Stimulated activated CD8-positive, alpha-beta memory T cell treated with anti-CD3 and anti-CD28 coated beads, Interleukin-4, amount 100 ng/mL, for 48 hours (primary cell): ENCODE measurements at places on chromosomes 3 and 15.

DNA sequence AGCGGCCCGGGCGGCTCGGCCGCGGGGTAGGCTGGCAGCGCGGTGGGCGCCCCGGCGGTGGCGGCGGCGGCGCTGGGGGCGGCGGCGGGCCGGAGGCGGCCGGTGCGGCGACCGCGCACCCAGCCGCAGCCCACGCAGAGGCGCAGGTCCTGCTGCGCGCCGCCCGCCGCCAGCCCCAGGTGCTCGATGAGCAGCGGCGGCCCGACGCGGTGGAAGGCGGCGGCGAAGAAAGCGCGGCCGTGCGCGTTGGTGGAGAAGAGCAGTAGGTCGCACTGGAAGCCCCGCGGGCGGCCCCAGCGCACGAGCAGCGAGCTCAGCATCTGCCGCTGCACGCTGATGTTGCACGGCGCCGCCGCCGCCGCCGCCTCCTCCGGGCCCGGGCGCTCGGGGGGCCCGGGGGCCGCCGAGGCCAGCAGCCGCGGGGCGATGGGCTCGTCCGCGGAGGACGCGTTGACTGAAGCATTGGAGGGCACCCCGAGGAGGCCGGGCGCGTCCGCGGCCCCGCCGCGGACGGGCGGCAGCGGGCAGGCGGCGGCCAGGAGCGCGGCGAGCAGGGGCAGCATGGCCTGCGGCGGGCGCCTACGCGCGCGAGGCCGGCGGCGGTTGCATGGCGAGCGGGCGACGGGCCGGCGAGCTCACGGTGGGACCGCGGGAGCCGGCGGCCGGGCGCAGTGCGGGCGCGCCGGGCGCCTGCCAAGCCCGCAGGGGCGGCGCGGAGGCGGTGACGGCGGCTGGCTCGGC is 452 bp downstream of the TMEM158 start:
- DNase-seq = peak; percentile 53

DNA sequence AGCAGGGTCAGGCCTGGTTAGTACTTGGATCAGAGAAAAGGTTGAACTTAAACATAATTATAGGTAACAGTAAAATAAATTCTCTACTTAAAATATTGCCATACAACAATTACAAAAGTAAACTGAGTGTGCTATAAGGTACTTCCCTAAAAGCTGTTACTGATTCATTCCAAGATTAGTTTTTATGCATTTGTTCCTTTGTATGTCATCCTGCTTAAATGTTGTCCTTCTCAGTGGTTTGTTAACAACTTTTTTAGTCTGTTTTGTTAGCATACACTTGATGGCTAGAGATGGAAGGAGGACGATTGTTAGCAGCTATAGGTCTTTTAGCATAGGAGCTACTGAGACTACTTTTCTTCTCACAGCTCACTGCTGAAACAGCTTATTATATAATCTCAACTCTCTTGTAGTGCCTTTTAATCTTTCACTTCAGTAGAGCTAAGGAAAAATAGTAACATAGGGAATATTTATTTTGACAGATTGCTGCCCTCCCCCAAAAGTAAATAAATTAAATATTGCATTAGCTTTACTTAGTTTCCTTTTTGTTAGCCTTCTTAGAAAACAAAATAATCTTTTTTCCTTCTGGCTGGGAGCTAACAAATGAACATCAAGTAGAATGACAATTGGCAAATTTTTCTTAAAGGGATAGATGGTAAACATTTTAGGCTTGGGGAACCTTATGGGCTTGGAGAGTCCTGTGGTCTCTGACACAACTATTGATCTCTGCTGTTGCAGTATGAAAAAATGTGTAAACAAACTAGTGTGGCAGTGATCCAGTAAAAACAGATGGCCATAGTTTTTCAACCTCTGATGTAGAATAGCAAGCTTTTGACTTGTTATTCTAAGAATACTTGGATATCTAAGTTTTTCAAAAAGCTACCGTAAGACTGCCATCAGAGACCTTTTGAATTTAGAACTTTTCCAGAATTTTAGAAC is 39.5 kb downstream of the USP8 start:
- DNase-seq = no peak

DNA sequence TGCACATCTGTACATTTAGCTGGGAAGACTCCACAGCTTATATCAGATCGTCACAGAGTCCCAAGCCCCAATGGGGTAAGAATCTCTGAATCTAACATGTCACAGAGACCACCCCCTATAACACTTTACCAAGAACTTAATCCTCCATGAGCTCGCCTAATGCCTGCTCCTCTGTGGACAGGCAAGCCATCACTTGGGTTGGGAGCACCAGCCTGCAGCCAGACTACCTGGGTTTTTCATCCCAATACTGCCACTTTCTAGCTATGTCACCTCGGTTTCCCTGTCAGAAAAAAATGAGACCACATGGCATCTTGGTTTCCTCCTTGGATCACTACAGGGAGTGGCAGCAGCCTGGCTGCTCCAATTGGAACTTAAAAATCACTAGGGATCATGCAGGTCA is 277.9 kb upstream of the TLE3 start:
- DNase-seq = no peak

DNA sequence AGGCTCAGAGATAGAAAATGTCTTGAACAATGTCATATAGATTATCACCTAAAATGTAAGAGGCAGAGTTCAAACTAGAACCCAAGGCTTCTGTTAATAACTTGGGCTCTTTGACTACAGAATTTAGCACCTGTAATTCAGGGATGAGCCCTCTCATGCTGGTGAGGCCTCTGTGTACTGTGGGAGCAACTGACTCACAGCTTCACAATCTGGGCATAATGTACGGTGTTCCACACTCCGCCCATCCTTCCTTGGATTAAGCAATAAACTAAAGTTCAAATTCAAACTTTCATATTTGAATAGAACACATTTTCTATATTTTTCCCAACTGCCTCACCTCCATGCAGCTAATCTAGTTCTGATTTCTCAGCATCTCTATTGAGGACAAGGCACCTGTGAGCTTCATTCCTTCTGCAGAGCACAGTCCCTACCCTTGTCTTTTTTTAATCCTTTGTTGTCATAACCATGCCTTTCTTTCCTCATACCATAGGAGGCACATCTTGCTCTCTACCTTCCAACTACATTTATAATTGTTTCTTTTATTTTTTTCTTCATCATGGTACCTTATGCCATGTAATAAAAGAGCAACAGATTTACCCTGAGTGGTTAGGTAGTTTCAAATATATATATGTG is 392.1 kb downstream of the NLGN1 start:
- no peak for DNase-seq

GRCh38 chr3:114290911-114291901 is 2.6 kb upstream of the TIGIT start:
- DNase-seq = peak; percentile 100

GRCh38 chr15:83193721-83194120 is 13.9 kb downstream of the HDGFL3 start:
- no peak for DNase-seq

- DNase-seq = no peak
Observed at GRCh38 chr15:87167706-87168105, 1088.0 kb downstream of the AGBL1 start.

DNA sequence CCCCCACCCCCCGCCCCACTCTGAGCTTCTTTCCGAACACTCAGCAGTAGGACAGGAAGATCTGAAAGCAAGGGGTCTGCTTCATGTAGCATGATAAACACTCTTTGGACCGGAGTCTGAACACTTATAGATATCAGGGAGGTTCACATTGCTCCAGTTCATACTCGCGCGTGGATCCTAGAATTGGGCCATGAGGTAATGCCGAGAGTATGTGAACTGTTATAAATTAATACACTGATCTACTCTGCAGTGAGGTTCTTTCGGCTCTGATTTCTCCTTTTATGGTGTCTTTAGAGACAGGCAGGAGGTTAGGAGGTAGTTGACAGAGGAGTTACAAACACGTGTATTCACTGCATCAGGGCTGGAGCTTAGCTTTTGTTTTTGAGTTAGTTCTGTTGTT is 223.0 kb downstream of the THSD4 start:
- DNase-seq = no peak

- DNase-seq = no peak
Observed at GRCh38 chr15:96053031-96053780, 277.3 kb upstream of the NR2F2 start.

GRCh38 chr15:41501931-41502794 is 8.5 kb downstream of the ITPKA start:
- peak; percentile 44 for DNase-seq

DNA sequence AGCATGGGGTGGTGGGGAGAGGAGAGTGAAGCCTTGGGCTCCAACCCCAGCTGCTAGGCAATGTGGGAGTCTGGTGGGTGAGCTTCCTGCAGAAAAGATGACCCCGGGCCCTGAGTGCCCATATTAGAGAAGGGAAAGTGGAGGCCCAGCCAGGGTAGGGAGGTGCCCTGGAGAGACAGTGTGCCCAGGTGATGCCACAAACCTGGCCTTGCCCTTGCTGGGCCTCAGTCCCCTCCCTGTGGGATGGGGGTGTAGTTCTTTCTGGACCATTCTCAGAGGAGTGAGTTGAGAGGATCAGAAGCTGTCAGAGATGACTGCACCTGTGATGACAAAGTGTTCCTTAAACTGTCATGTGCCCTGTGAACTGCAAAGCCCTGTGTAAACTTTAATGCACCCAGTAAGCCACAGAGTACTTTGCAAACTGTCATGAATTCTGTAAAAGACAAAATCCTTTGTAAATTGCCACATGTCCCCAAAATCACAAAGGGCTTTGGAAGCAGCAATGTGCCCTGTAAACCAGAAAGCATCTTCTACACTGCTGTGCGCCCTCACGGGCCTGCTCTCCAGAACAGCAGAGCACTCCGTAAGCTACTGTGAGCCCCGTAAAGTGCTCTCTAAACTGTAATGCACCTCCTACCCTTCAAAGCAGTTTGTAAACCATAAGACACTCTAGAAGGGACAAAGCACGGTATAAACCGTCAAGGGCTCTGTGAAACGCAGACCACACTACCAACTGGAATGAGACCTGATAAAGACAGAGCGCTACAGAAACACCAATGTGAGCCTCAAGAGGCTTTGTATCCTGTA is 51.3 kb upstream of the FGD5 start:
- DNase-seq = no peak

DNA sequence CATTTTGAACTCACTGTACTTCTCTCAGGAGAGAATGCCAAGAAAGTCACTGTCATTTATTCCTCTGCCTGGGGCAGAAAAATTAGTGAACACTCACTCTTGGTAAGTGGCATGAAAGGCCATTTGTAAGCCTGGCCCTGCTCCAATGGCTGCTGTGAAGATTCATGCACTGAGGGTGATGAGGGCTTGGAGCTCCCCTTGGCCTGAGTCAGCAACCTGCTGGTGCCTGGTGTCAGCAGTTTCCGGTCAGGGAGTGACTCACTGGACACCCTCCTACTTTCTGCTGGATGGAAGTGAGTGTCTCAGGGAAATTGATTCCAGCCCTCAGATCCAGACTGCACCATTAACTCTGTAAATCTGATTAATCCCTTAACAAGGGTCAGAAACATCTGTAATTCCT is 37.6 kb downstream of the TRA2B start:
- no peak for DNase-seq

- DNase-seq = no peak
Observed at GRCh38 chr3:167940241-167940640, 155.5 kb downstream of the GOLIM4 start.

- no peak for DNase-seq
Observed at GRCh38 chr3:141434255-141434654, 52.6 kb upstream of the RASA2 start.

GRCh38 chr3:153577059-153577736 is 415.2 kb downstream of the RAP2B start:
- no peak for DNase-seq

DNA sequence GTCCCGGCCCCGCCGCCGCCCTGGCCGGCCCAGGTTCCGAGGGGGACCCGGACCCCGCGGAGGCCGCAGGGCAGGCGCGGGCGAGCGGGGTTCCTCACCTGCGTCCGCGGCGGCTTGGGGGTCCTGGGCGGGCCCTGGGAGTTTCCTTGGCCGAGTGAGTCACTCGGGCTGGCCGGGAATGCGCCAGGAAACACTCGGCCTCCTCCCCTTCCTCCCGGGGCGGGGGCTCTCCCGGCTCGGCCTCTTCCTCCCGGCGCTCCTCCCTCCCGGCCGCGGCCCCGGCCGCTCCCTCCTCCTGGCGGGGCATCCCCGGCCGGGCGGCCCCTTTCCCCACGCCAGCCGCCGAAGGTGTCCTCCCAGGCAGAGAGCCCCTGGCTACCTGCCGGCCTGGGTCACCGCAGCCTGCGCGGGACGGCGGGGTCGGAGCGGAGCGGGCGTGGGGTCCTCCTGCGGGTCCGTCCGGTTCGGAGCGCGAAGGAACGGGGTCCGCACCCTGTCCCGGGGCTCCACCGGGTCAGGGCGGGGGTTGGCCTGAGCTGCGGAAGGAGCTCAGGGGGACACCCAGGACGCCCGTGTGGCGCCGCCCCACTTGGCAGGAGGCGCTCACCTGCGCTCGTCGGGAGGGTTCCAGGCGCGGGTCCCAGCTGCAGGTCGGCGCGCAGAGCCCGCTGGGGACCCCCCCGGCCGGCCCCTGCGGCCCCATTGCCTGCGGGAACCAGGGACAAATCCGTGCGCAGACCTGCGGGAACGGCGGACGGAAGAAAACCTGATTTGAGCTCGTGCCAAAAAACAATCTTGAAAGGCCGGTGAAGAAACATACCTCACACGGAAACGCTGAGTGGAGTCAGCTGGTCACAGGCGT is at the start of gene CYFIP1:
CYFIP1 (minus strand) TSS at position 180 of the 862 bp plus-strand sequence. CDS start 33,083 bp downstream, outside the sequence.
- DNase-seq = peak; percentile 49

GRCh38 chr3:124850633-124851032 is 36.5 kb downstream of the ITGB5 start:
- DNase-seq = no peak

DNA sequence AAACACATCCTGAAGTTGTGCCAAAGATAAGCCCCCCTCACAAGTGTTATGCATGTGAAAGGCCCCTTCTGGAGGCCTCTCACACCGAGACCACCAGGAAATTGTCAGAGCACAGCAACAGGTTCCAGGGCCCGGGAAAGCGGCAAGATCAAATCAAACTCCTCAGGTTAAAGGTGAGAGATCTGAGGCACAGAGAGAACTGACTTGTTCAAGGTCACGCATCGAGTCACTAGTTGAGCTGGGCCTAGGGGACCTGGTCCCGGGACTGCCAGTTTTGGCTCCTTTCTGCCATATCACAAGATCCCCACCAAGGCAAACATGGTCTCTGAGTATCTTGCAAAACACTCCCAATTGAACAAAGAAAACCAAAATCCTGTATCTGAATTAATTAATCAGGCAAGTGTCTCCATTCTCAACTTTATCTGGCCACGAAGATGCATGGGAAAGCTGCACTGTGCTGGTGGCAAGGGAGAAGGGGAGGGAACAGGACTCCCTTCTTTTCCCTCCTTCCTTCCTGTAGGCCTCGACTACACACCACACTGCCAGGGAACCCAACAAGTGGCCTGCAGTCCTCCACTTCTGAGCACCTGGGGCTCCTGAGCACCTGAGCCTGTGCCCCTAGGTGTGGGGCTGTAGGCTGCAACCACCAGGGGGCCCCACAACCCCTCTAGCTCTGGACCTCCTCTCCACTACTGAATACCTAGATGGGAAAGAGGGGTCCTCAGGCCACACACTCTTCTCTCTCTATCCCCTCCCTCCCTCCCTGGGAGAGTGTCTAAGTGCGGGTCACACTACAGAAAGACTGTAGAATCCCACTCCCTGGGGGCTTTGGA is 37.3 kb downstream of the ANP32A start:
- peak; percentile 78 for DNase-seq

DNA sequence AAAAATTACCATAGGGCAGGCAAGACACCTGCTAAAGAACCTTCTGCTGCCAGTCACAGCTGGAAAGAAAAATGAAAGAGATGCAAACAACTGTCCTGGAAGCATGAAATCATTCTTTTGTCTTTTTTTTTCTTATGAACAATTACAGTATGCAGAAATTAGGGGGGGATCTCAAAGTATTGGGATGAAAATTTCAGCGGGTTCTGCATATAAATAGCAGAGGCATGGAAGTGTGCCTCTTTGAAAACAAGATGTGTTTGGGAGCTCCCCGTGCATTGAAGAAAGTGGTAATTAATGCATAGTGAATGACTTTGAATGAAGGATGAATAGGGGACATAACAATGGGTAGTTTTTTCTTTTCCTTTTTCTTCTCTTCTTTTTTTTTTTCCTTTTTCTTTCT is 431.2 kb downstream of the SOX2 start:
- DNase-seq = no peak
